Posterior cingulate gyrus (tissue), 11 donors: ENCODE measurements at places on chromosomes 5 and 9.

GRCh38 chr9:88236511-88237478 lies 98.5 kb upstream of the SPATA31C2 start:
- no peak for DNase-seq

DNA sequence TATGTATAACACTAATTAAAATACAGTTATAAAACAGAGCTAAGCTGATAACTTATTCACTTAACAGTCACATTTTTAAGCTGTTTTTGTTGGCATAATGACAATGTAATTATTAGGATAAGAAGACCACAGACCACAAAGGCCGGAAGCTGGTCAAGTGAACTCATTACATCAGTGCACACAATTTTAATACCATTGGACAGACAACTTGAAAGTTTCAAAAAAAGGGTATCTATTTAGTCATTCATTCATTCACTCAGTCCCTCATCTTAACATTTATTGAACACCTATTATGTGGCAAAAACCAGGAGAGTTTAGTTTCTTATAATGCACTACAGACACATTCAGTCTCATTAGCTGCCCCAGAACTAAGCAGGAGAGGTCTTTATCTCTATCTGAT lies 11.6 kb downstream of the ERP44 start:
- no peak for DNase-seq

DNA sequence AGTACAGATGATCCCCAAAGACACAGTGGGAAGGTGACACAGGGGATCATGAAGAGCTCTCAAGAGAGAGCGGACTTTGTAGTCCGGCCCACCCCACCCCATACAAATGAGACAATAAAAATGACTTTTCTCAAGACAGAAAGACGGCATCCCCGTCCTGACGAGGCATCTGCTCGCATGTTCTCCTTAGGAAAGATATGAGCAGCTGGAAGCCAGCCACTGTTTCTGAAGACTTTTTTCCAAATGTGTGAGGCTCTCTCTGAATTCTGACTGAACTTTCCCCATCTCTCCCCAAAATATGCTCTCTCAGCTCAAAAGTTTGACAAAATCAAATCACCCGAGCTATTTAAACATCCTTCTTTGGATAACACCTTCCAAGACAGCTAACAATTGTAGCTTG lies 105.2 kb downstream of the RFK start:
- no peak for DNase-seq

GRCh38 chr5:176590035-176590717 lies 19.8 kb downstream of the GPRIN1 start:
- DNase-seq = no peak

- DNase-seq = no peak
Observed at GRCh38 chr5:146732962-146733361, 145.6 kb downstream of the PPP2R2B start.

GRCh38 chr9:20642045-20642444 lies 19.7 kb upstream of the MLLT3 start:
- no peak for DNase-seq

DNA sequence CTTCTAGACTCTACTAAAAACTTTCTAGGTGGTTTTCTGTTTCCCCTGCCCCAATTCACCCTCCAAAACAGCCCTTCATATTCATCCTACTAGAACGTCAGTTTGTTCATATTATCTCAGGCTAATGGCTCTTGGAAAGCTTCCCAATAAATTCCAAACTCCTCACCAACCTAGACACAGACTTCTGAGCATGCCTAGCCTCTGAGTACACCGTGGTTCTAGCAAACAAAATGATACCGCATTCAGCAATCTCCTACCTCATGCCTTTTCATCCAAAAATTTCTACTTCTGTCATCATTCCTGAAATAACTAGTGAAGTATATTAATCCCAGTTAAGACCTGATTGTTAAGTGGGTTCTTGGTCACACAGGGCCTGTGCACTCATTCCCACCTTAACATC lies 46.5 kb upstream of the NR5A1 start:
- no peak for DNase-seq

DNA sequence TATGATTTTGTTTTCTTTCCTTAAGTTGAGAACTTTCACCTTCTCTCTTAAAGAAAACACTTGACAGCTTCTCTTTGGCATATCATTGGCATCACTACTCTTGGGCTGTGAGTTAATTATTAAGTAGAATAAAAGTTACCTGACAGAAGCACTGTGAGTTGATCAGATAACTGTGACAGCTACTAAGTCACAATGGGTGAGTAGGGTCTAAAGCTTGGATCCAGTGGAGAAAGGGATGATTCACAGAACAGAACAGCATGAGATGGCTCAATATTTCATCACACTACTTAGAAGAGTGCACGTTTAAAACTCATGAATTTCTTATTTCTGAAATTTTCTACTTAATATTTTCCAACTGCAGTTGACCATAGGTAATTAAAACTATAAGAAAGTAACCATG lies 268.5 kb upstream of the NMUR2 start:
- no peak for DNase-seq

DNA sequence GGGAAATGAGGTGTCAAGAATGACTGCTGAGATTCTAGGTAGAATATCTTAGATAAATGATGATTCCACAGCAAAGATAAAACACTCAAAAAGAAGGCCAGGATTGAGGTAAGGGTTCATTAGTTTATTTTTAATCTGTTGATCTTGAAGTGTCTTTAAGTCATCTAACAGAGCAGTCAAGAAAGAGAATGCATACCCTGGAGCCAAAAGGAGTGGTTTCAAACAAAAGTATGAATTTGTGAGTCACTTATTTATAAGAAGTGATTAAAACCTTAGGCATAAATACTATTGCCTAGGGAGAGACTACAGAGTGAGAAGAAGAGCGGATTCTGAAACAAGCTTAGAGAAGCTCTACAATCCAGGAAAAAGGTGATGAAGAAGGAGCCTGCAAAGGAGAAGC lies 541.0 kb downstream of the DTWD2 start:
- DNase-seq = no peak

DNA sequence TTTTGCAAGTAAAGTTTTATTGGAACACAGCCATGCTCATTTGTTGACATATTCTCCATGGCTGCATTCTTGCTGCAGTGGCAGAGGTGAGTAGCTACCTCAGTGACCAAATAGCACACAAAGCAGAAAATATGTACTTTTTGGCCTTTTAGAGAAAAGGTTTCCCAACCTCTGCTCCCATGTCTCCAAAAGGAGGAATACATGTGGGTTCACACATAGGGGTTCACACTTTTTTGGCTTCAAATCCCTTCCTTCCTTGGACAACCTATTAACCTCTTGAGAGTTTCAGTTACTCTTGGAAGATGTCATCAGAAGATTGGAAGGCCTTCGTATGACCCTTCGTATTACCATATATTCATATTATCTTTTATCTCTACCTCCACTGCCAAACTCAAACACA lies 285.1 kb upstream of the TUT7 start:
- no peak for DNase-seq

DNA sequence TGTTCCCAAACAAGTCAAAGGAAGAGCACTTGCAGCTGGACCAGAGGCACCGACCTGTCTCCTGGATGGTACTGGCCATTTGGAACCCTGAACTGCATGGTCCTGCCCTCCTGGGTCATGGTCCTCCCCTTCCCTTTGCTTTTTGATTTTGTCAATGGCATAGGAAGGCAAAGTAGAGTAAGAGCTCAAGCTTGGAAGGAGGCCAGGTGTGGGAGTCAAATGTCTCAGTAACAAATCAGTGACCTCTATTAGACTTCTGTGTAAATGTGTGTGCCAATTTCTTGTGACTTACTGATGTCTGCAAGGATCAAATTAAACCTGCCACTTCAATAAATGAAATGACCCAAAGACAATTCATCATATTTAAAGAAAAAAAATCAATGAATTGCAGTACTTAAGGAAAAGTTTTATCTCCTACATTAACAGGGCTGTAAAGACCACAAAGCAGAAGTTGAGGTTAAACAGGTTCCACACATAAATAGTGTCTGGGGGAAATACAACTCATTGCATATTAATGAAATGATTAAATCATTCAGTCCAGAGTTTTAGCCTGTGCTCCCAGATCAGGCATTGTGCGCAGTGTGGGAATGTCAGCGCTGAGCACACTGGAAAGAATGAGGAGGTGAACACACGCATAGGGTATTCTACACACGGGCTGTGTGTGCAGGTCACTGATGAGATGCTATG lies 32.7 kb downstream of the OSMR start:
- DNase-seq = no peak

- no peak for DNase-seq
Observed at GRCh38 chr9:135017899-135018298, 69.6 kb upstream of the OLFM1 start.

- DNase-seq = peak; percentile 52
Observed at GRCh38 chr5:125198270-125198974, 452.0 kb upstream of the ZNF608 start.

DNA sequence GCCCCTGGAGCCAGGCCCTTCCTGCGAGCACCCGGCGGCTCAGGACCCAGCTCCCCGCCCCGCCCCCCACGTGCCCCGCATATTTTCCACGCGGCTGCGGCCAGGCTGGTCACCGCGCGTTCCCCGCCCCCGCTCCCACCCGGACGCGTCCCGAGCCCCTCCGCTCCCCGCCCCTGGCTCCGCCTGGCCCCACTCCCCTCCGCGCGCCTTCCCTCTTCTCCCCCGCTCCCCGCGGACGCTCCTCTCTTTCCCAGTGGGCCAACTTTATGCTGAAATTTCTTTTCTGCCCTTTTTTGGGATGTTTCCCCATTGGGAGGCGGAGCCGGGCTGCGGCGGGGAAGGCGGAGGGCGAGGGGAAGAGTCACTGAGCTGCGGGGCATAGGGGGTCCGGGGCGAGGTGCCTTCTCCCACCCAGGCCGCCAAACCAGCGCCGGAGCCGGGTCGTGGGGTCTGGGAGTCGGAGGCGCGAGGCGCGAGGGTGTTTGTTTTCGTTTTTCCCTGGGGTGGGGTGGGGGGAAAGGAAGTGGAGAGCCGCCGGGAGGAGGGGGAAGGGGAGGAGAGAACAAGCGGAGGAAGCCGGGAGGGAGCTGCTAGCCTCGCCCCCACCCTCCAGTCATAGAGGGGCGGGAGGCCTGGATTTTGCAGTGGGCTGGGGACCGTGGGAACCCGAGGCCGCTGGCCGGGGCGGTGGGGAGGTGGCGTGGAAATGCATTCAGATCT lies 1.0 kb upstream of the TPM2 start:
- peak; percentile 30 for DNase-seq

- no peak for DNase-seq
Observed at GRCh38 chr5:9927106-9927505, 297.0 kb upstream of the TAS2R1 start.

DNA sequence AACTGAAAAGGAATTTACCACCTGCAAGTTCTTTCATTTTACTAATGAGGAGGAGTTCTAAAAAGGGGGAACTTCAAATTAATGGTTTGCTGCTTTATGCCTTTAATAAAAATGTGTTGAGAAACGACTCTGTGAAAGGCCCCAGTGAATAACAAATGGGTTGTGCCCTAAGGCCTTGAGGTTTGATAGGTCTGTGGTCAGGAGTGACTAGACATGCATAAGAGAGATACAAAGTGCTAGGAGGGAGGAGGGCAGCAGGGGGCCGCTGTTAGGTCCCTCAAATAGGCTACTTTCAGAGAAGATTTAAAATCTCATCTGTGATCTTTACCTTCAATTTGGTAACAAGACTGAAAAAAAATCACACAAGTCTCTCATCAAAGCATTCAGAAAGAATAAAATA lies 58.3 kb downstream of the FAM81B start:
- DNase-seq = no peak

- DNase-seq = no peak
Observed at GRCh38 chr5:141858079-141858765, 20.0 kb downstream of the PCDH1 start.

GRCh38 chr5:110751902-110752762 lies 13.3 kb downstream of the SLC25A46 start:
- DNase-seq = no peak

DNA sequence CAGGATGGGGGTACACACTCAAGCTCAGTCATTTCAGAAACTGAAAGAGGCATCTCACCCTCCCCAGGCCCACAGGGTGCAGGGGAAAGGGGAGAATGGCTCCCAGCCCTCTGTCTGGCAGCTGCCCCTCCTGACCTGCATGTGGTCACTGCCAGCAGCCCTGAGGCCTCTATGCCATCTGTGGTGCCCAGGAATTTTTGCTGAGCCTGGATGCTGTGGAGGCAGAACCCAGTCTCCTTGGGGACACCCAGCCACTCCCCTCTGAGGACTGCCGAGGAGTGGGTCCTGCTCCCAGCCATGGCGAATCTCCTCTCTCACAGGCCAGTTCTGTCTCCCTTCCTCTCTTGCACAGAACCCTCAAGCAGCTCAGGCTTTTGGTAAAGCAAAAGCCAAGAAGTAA lies 104.0 kb upstream of the ALDH1B1 start:
- no peak for DNase-seq

DNA sequence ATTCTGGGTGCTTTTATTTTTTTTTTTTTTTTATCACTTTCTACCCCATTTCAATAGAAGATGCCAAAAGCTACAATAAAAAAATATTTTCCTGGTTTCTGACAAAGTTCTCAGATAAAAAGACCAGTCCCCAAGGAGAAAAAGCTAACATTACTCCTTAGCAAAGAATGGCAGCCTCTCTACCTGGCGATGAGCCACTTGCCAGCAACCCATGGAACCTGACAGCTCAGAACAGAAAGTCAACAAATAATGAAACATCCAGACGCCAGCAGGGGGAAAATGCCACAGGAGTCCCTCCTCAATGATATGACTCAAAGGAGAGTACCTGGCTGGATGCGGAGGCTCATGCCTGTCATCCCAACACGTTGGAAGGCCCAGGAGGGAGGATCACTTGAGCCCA lies 123.2 kb downstream of the MYO10 start:
- DNase-seq = no peak

- DNase-seq = no peak
Observed at GRCh38 chr9:93810028-93810971, 144.9 kb downstream of the BARX1 start.

DNA sequence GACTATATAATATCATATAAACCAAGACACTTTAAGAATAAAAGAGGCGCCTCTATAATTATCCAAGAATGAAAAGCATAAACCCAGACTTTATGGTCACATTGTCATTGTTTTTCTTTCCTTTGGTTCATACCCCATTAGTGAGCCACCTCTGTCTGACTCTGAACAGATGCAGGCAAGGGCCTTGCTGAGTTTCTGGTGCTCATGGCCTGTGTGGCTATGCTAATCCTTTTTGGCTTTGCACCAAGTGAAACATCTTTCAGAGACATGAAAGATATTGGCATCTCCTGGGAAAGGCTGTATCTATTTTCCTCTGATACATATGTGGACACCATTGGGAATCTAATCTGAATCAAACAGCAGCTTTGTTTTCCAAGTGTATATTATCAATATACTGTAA lies 222.5 kb downstream of the CHSY3 start:
- no peak for DNase-seq

GRCh38 chr5:178106086-178106485 lies 7.2 kb upstream of the N4BP3 start:
- DNase-seq = no peak

DNA sequence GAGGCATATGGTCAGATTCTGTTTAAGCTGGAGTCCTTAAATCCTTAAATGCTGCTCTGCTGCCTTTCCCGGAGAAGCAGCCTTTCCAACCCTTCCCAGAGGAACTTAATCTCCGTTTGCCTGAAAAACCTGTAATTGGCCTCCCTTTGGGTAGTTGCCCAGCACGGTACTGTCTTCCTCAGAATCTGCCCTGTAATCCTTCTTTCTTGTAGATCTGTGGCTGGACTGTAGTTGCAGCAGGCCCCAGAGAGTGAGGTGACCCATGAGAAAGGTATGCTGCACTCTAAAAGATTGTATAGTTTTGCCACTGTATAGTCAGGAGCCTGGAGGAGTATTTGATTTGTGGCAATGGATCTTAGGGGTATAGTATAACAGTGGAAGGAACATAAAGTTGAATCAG lies 11.7 kb downstream of the SPIN1 start:
- no peak for DNase-seq

GRCh38 chr9:131801810-131802209 lies 61.9 kb upstream of the RAPGEF1 start:
- DNase-seq = peak; percentile 11
